ENCODE measurements at places on chromosomes 16 and 17. TPM values are rescaled to one million over a fixed set of nuclear protein-coding genes. Genes with fewer than 3 reads are reported as not detected.

DNA sequence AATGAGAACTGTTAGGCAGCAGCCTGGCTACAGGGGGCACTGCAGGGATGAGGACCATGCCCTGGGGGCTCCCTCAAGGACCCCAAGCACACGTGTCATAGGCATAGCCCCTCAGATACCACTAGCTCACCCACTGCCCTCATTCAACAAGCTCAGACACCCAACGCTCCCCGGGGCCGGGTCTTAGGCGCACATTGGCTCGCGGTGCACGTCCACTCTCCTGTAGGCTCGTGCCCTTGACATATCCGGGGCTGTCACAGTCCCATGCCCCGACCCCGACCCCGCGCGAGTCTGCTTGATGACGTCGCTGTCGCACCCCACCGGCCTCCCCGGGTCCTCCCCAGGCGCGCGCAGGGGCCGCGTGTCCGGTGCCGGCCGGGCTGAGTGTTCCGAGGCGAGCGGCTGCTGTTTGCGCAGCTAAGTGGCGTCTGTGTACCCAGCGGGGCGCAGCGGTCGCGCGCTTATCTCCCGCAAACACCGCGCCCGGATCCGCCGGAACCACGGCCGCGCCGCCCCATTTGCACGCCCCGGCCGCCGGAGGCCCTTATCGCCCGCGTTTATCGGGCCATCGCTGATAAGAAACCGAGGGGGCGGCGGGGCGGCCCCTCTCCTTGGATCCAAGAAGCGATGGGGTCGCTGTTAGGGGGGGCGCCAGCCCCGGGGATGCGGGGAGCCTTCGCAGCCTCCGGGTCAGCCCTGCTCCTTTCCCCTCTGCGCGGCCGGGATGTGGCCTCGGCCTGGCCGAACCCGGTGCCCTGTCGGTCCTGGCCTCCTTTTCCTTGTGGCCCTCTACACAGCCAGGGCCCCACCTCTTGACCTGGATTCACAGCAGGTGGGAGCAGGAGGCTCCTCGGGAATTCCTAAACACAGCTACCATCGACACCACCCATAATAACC is 20.7 kb upstream of the NAGS start:
- DNase-seq = no peak
- H3K36me3 ChIP-seq = no peaks in the 10 kb centered on the region
- H3K4me1 ChIP-seq = no peaks in the 10 kb centered on the region
- H3K4me3 ChIP-seq = no peak overlapping the region

DNA sequence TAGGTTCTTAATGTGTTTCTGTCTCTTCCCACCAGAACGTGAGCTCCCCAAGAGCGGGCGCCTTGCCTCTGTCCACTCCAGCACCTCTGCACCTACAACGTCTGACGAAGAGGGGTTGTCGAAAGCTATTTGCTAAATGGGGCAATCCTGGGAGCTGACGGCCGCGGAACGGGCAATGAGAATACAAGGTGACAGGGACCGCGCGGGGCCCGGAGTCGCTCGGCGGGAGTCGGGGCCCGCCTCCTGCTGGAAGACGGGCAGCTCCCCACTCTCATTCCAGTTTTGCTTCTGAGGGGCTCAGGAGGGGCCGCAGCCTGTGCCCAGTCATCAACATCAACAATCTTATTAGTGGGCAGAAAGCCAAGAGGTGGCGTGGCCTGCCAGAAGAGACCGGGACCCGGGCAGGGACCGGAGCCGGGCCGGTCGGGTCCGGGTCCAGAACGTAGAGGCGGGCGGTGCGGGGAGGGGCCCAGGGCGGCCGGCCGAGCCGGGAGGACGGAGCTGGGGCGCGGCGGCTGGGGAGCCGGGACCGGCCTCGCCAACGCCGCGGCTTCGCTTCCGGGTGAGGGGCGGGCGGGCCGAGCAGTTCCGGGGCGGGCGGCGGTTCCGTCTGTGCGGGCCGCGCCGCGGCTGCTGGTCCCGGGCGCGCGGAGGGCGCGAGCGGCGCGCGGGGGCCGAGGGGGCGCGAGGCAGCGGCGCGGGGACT is at the start of gene MOSMO:
Gene MOSMO (plus strand): TSS at position 603 of the 706 bp plus-strand sequence. CDS start 191 bp downstream, outside the sequence.
- H3K27me3 ChIP-seq = no peaks in the 10 kb centered on the region
- H3K27ac ChIP-seq = peak within 1 kb of the TSS; percentile 83
- H3K4me3 ChIP-seq = peak within 1 kb of the TSS; percentile 90
- H3K4me1 ChIP-seq = peaks cover 29% of the 10 kb centered on the region

DNA sequence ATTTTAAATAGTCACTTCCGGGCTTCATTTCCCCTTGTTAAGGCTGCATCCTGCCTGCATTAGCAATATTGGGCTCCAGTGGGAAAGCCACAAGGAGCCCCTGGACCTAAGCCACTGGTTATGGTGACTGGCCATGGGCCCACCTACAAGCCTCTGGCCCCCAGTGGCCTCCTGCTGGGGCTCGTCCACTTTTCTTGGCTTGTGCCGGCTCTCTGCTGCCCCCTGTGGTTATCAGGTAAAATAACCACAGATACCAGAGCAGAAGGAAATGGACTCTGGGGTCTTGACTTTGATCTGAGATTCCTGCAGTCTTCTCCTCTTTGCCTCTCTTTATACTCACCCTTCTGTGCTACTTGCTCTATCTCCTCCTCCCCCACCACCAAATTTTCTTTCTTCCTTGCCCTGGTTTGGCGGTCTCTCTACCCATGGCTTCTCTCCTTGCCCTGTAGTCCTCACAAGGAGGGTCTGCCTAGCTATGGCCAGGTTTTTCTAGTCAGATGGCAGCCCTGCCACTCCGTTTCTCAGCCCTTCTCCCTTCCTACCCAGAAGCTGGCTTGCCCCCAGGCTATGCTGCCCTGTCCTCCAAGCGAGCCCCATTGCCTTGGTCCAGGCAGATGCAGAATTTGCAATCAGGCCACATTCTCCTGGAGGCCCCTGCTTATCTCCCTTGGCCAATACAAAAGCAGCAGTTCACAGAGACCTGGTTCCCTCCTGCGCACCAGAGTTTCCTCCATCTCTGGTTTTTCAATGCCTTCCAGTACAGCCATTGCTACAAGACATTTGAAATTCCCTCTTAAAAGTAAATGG is 82.9 kb upstream of the RCVRN start:
- H3K36me3 ChIP-seq = no peaks in the 10 kb centered on the region
- DNase-seq = no peak
- peaks cover 41% of the 10 kb centered on the region for H3K4me1 ChIP-seq
- no peak overlapping the region for H3K4me3 ChIP-seq

DNA sequence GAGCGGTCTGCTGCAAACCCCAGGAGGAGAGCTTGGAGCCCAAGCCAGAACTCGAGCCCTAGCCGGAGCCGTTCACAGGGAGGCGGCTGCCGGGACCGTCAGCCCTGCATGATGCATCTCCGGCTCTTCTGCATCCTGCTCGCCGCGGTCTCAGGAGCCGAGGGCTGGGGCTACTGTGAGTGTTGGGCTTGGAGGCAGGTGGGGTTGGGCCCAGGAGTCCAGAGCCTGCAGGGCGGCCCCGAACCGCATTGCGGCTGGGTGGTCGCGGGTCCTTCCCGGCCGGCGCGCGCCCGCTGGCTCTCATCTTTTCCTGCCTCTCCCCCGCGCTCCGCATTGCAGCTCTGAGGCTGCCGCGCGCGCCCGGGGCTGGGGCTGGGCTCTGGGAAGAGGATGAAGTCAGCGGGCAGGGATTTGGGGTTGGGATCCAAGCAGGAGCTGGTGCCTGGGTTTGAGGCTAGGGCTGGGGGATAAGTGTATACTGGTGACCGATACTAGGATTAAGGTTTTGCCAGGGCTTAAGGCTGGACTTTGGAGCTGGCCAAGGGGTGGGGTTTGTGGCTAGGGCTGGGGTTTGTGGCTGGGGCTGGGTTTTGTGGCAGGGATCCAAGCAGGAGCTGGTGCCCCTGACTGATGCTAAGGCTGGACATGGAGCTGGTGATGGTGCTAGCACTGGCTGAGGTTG is 532 bp downstream of the CNTNAP1 start:
- H3K4me3 ChIP-seq = peak overlapping the region; percentile 65
- peaks cover 35% of the 10 kb centered on the region for H3K4me1 ChIP-seq
- H3K27ac ChIP-seq = no peak overlapping the region
- DNase-seq = no peak
- H3K36me3 ChIP-seq = no peaks in the 10 kb centered on the region
- peaks cover 32% of the 10 kb centered on the region for H3K27me3 ChIP-seq

- no peak overlapping the region for H3K4me3 ChIP-seq
- no peaks in the 10 kb centered on the region for H3K4me1 ChIP-seq
- no peak for DNase-seq
- H3K36me3 ChIP-seq = no peaks in the 10 kb centered on the region
Measured at GRCh38 chr17:40992666-40993065, 1.3 kb downstream of the KRTAP3-3 start.

Gene ZNF174
- total RNA-seq = 9.2 TPM

DNA sequence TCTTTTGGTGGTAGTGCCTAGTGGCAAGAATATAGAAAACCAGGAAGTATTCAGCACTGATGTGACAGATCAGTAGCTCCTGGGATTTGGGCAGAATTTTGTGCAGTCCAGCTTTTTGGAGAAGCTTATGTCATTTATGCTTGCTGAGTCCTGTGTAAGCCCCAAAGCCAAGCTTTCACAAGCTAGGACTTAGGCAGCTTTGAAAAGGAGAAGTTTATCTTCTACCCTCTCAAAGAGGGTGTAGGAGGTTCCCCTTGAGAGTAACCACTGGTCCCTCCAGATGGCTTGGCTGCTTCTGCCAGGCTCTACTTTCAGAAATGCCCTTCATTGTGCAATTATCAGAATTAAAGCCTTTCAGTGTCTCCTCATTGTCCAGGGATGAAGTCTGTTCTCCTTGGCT is 78.8 kb downstream of the CES1 start:
- H3K27me3 ChIP-seq = peaks cover 7% of the 10 kb centered on the region
- peaks cover 24% of the 10 kb centered on the region for H3K36me3 ChIP-seq
- H3K4me1 ChIP-seq = peaks cover 26% of the 10 kb centered on the region
- no peak for DNase-seq
- H3K4me3 ChIP-seq = peak overlapping the region; percentile 74

DNA sequence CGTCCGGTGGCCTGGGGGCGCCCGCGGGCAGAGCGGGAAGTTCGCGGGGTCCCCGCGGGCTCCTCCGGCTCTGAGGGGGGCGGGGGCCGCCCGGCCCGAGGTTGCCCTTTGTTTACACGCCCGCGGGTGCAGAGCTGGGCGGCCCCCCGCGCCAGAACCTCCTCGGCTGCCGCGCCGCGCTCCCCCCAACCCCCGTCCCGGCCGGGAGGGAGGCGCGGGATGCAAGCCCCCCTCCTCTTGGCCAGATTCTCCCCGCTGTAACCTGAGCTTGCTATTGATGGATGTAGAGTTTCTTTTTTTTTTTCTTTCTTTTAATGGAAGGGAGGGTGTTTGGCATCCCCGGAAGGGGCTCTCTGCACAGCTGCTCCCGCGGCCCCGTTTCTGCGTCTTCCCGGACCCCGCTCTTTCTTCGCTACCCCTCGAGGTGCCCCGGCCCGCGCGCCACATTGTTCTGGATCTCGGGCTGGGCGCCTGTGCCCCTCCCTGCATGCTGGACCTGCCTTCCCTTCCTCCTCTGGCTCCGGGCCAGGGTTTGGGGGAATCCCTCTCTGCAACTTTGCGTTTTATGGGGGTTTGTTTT is 646 bp downstream of the CBX2 start:
- no peak for DNase-seq
- peaks cover 4% of the 10 kb centered on the region for H3K36me3 ChIP-seq
- peaks cover 16% of the 10 kb centered on the region for H3K4me1 ChIP-seq
- H3K4me3 ChIP-seq = peak overlapping the region; percentile 86
- H3K27ac ChIP-seq = no peak overlapping the region
- H3K27me3 ChIP-seq = peaks cover 73% of the 10 kb centered on the region

Gene KRTAP4-3
- not detected for total RNA-seq

DNA sequence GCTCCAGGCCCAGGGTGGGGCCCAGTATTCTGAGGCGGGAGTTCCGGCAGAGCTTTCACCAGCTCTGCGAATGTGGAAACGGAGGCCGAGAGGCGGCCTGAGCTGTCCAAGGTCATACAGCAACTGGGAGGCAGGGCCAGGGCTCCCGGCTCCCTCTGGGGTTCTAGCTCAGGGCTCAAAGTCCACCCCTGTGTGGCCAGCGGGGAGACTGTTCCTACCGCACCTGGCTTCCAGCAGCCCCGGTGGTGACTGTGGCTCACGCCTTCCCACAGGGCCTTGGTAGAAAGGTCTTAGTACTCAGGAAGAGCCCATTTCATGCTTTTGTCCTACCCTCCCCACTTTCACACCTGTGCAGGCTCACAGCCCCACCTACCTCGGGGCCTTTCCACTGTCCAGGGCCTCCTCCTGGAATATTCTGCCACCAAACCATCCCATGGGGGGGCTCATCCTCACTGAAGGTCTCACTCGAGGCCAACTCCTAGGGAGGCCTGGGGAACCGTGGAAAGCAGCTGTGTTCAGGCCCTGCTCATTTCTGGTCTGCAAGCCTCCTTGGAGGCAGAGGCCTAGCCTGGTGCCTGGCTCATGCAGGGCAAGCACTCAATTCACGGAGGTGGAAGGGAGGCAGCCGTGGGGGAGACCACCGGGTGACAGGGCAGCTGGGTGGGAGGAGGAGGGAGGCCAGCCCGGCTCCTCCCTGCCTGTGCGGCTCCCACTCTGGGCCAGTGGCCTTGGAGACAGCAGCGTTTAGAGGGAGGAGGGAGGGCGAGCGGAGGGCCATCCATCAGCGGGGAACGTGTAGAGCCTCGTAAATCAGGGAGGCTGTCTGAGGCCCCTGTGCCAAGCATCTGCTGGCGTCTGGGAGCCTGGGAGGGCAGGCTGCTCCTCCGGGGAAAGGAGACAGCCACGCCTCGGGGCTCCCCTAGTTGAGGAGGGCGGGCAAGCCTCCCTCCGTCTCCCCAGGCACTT is 12.7 kb upstream of the DOC2B start:
- no peaks in the 10 kb centered on the region for H3K4me1 ChIP-seq
- no peak overlapping the region for H3K4me3 ChIP-seq
- DNase-seq = no peak
- H3K27ac ChIP-seq = no peak overlapping the region
- no peaks in the 10 kb centered on the region for H3K36me3 ChIP-seq

DNA sequence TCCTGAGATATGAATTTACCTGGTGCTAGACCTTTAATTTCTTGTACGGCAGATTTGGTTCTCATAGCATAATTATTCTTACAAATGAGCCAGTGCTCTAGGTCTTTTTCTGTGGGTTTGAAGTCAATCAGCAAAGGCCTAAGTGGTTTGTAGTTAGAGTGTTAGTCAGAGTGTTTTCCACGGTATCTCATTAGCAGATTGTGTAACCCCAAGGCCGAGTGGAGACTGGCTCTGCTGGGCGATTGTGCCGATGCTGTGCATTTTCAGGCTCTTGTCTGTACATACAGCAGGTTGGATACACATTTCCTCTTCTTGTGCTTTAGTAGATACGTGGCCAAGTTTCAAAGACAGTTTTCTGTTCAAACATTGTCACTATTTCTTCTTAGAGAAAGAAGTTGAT is 78.6 kb upstream of the CA10 start:
- no peak overlapping the region for H3K4me3 ChIP-seq
- no peaks in the 10 kb centered on the region for H3K36me3 ChIP-seq
- no peaks in the 10 kb centered on the region for H3K4me1 ChIP-seq
- H3K27ac ChIP-seq = no peak overlapping the region
- no peaks in the 10 kb centered on the region for H3K27me3 ChIP-seq
